ENCODE measurements at places on chromosomes 1 and 21.

DNA sequence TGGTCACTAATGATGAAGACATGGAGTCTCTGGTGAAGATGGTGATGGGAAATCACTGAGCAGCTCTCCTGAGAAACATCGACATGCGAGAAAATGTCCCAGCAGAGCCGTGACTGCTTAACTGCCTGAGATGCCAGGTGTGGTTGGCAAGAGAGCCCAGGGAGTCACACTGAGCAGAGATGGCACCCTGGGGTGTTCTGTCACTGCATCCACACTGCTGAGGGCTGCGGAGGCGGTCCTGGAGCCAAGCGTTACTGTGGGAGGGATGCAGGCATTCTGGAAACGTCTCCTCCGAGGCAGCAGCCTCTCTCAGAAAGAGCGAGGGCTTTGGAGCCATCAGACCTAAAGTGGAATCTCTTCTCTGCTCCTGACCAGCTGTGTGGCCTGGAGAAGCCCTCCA lies 57.2 kb downstream of the EPHB2 start:
- no peak overlapping the region for H3K27ac ChIP-seq
- H3K36me3 ChIP-seq, result no peaks in the 10 kb centered on the region
- no peak overlapping the region for H3K4me3 ChIP-seq
- H3K27me3 ChIP-seq, result no peaks in the 10 kb centered on the region
- DNase-seq, result no peak
- no peaks in the 10 kb centered on the region for H3K4me1 ChIP-seq

DNA sequence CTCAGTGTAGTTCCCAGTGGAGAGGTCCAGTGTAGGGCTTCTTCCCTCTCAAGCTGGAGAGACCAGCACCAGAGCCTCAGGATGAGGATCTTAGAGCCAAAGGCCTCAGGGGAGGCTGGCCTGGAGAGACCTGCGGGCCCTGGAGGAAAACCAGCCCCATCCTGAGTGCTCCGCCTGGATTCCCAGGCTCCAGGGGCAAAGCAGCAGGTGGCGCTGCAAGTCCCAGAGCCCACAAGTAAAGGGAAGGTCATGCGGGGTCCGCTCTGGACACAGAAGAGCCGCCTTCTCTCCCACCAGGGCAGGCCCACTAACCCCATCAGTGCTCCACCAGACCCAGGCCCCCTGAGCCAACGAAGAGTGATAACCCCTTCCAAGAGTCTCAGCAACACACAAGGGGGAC lies 22.7 kb downstream of the PGBD5 start:
- no peak overlapping the region for H3K4me3 ChIP-seq
- no peaks in the 10 kb centered on the region for H3K36me3 ChIP-seq
- no peak overlapping the region for H3K27ac ChIP-seq
- H3K4me1 ChIP-seq, result no peaks in the 10 kb centered on the region
- DNase-seq, result no peak

- H3K27ac ChIP-seq, result no peak overlapping the region
- H3K27me3 ChIP-seq, result peaks cover 46% of the 10 kb centered on the region
- DNase-seq, result no peak
- no peak overlapping the region for H3K4me3 ChIP-seq
- no peaks in the 10 kb centered on the region for H3K36me3 ChIP-seq
These were observed 6.8 kb downstream of the OLIG2 start for GRCh38 chr21:33032434-33033047.

DNA sequence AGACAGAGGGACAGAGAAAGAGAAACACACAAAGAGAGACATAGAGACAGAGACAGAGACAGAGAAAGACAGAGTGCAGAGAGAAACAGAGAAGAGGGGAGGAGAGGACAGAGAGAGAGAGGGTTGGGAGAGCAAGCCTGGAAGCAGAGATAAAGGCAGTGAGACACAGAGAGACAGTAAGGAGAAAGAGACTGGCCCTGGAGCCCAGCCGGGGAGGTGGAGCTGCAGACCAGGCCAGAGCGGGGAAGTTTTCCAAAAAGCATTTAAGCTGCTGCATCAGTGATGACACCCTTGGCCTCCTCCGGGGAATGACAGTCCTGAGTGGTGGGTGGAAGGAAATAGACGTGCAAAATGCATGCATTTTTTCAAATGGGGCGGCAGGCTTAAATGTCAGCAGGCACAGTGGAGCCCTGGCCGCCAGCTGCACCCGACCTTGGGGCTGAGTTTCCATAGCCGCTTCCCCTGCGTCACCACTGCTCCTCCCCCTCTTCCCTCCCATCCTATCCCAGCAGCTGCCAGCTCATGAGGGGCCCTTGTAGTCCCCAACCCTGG lies 95.4 kb upstream of the KLHDC7A start:
- DNase-seq, result no peak
- H3K27me3 ChIP-seq, result peaks cover 26% of the 10 kb centered on the region
- no peaks in the 10 kb centered on the region for H3K36me3 ChIP-seq
- no peak overlapping the region for H3K4me3 ChIP-seq
- no peak overlapping the region for H3K27ac ChIP-seq

Measured in PC-3 (cell line).